ENCODE measurements at places on chromosomes 12 and 14.

GRCh38 chr12:98401427-98401826 lies 114.0 kb upstream of the TMPO start:
- no peak for DNase-seq

- no peak for DNase-seq
These were observed 880.2 kb upstream of the TMEM132C start for GRCh38 chr12:127386723-127387122.

DNA sequence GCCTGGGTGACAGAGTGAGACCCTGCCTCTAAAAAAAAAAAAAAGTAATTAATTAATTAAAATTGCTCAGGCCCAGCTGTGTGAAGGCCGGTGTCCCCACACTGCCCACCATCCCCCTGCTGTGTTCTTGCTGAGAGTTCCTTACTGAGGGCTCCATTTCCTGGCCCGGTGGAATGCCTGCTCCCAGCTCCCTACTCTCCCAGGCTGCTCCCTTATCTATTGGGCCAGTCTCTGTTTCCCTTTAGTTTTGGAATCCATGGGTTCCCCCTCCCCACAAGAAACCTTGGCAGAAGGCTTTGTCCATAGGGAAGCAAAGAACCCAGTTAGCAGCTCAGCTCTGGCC lies 19.0 kb downstream of the MLXIP start:
- DNase-seq: no peak

DNA sequence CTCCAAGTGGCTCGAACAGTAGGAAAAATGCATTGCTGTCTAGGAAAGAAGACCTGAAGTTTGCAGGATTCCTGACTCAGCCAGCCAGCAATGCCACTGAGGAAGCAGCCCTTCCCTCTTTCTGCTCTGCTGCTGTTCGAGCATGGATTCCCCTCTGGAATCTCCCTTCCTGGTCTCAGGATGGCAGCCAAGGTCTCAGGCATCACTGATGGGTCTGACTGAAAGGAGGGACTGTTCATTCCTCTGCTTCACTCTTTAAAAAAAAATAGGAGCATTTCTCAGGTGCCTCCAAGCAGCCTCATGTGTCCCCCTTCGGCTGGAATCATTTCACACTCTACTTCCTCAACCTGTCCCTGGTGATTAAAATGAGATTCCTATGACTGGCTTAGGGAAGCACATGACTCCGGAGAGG lies 62.4 kb downstream of the SLC15A4 start:
- no peak for DNase-seq

- DNase-seq: no peak
These were observed 3.5 kb downstream of the TTC6 start for GRCh38 chr14:37598747-37599506.

GRCh38 chr12:9363145-9363544 lies 154.9 kb upstream of the PZP start:
- DNase-seq: no peak

Data from naive B cell (primary cell).